PC-3 (cell line): ENCODE measurements at places on chromosomes 4 and X.
A peak's percentile ranks its signal among the peaks of the same experiment; 100 is the strongest.

GRCh38 chr4:149980941-149981340 lies 97.3 kb upstream of the DCLK2 start:
- peak; percentile 67 for DNase-seq

DNA sequence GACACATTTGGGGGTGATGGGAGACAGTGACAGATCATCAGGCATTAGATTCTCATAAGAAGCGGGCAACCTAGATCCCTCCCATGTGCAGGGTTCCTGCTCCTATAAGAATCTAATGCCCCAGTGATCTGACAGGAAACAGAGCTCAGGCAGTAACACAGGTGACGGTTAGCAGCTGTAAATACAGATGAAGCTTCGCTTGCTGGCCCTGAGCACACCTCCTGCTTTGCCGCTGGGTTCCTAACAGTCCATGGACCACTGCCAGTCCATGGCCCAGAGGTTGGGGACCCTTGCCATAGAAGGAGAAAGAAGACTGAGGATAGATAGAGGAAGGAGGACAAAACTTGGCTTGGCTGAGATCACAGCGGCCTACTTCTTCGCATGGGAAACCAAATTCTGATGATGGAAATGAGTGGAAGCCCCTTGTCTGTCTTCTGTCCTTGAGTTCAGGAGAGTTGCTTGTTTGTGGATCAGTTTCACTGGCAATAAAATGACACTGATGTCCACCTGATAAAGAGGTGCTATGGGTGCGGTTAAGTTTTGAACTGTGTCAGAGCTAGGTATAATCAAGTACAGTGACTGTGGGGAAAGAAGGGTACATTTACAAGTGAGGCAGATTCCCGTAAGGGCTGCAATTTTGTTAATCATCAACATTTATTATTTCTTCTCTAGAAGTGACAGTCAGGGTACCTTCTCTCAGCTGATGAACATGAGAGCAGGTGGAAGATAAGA lies 1.7 kb upstream of the TIFA start:
- DNase-seq = no peak

DNA sequence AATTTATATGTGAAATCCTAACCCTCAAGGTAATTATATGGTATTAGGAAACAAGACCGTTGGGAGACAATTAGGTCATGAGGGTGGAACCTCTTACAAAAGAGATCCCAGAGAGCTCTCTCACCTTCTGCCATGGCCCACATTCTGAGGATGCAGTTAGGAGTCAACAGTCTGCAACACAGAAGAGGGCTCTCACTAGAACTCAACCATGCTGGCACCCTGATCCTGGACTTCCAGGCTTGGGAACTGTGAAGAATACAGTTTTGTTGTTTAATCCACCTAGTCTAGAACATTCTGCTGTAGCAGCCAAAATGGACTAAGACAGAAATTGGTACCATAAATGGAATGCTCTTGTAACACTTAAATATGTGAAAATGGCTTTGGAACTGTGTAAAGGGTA lies 278.8 kb upstream of the GALNTL6 start:
- DNase-seq = no peak

DNA sequence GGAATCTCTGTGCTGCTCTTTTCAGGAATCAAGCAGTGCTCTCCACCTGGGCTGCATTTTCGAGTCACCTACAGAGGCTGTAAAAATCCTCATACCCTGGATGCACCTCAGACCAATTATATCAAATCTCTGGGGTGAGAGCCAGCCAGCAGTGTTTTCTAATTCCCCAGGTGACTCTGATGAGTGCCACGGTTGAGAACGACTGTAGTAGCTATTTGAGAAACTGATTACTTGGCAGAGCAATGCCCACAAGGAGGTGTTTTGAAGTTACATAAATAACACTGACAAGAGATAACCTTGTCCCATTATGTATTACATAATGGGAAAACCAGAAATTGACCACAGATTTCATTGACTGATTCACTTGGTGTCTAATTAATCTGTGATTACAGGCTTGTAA lies 46.8 kb downstream of the CLCN4 start:
- no peak for DNase-seq
